ENCODE measurements at places on chromosomes 2 and 18.
A peak's percentile ranks its signal among the peaks of the same experiment; 100 is the strongest.

DNA sequence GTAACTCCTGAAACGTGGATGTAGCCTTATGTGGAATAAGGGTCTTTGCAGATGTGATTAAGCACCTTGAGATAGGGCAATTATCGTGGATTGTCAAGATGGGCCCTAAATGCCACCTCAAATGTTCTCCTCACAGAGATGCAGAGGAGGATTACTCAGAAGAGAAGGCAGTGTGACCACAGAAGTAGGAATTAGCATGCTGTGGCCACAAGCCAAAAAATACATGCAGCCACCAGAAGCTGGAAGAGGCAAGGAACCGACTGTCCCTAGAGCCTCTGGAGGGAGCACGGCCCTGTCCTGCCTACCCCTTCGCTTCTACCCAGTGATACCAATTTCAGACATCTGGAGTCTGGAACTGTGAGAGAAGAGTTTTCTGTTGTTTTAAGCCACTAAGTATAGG, 47.3 kb upstream of the MGAT5 start:
- no peak for DNase-seq

DNA sequence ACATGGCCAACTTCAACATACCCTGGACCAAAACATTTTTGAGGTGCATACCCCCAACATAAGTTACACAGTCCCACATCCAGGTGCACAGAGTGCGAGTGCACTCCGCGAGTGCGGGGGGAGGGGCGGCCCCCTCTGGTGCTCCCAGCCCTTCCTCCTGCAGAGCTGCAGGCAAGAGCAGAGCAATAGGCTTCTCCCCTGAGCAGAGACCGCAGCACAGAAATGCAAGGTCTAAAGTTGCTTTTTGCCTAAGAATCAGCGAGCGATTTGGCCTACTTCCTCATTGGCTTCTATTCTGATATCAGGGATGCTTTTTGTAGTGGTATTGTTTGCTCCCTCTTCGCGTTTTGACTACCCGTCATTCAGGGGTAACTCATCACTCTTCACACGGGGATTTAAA, 40.6 kb downstream of the BOLA3 start:
- DNase-seq = no peak

DNA sequence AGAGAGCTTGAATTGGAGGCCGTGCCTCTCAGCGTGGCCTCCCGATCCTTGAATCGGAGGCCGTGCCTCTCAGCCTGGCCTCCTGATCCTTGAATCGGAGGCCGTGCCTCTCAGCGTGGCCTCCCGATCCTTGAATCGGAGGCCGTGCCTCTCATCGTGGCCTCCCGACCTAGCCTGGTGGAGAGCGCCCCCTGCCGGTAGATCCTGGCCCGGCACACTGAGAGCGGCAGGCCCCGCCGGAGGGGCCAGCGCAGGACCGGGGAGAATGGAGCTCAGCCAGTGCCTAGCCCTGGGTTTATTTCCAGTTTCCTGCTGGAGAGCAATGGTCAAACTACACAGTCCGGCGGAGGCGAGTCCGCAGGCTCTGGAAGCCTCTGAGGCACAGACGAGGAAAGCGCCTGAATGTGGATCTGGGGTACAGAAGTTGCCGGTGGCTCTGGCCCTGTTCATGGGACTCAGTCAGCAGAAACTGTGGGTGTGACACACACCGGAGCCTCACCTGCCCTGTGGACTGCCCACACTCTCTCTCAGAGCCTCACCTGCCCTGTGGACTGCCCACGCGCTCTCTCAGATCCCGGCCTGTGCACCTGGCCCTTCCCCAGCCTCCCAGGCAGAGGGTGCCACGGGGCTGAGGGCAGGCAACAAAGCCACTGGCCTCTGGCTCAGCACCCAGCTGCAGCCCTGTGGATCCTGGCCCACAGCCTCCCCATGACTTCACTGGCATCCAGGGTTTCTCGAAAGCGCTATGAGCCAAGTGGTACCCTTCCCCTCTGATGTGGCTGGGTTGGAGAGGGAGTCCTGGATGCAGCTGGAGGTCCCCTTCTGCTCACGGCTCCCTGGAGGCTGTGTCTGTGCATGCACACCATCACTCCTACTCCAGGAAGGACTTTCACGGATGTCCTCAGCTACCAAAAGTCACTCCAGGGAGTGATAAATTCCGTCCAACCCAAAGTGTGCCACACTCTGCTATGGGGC, 1.5 kb downstream of the IL36B start:
- no peak for DNase-seq

- no peak for DNase-seq
Observed at GRCh38 chr2:26359886-26360473, 13.4 kb upstream of the ADGRF3 start.

GRCh38 chr2:160109939-160110673, 47.7 kb upstream of the PLA2R1 start:
- peak; percentile 78 for DNase-seq

DNA sequence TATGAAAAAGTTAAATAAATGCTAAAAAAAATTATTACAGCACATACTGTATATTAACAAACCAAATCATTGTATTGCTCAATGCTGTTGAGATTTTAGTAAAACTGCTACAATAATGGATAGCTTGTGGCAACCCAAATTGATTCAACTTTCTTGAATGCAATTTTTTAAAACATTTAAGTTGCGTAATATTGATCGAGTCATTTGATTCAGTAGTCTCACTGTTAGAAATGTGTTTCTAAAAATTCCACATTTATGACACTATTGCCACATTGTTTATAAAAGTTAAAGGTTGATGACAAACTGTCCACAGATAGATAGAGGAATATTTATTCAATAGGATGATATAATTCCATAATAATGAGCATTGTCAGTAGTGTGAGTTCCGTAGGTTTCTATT, 640.7 kb upstream of the CRIM1 start:
- no peak for DNase-seq

GRCh38 chr18:38843291-38843690, 1277.7 kb upstream of the CELF4 start:
- DNase-seq = no peak

DNA sequence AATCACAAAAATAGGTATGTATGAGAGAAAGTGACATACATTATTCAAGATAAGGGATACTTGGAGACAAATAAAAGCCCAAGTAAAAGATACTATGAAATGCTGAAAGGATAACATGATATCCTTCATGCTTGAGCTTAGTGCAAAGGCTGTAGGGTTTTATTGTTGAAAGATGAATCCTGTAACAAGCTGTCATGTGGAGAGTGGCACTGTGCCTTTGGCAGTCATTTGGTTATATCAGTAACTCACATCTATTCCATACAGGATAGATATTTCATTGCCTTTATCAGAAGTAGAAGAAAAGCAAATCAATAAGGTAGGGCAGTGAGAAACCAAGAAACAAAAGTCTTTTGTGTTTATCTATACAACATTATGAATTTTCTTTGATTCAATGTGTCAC, 211.0 kb downstream of the ZNF385B start:
- DNase-seq = no peak

DNA sequence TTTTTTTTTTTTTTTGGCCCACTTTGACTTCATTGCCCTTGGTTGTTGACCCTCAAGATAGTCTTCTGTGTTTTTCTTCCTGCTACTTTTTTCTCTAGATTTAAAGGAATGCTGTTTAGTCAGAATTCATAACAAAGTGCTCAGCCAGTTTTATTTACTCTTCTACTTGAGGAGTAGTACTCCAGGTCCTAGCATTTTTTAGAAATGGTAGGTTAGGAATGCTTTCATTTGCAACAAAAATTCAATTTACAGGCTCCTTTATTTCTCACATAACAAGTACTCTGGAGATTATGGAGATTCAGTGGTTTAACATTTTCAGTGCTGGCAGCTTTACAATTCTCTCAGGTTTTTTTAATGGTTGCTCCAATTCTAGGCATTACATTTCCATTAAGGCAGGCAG, 58.2 kb downstream of the KIAA1328 start:
- DNase-seq = no peak

DNA sequence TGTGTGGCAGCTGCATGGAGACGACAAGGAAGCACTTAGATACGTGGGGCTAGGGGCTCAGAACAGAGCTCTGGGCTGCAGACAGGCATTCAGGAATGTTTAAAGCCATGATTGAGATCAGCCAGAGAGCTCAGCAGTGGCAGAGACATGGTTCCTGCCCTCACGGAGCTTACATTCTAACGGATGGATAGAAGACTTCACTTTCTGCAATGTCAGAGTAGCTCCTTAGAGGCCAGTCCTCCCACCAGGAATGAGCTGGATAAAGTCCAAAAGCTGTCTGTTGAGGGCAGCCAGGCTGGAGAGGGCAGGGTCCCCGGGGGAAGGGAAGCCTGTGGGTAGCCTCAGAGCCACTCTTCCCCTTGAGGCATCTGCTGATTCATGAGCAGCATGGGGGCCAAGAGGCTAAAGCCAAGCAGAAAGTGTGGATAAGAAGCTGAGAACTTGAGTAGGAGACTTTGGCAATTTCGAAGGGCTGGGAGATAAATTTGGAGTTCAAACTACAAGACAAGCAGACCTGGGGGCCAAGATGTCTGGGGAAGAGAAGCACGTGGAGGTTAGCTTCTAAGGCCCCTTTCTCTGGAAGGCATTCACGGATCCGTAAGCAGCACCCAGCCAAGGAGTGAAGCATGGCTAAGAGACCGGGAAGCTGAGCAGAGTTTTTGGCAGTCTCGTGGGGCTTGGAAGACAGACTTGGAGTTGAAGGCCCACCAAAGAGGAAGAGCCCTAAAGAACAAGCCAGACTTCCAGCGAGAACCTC, 9.7 kb upstream of the CIB4 start:
- DNase-seq = no peak

DNA sequence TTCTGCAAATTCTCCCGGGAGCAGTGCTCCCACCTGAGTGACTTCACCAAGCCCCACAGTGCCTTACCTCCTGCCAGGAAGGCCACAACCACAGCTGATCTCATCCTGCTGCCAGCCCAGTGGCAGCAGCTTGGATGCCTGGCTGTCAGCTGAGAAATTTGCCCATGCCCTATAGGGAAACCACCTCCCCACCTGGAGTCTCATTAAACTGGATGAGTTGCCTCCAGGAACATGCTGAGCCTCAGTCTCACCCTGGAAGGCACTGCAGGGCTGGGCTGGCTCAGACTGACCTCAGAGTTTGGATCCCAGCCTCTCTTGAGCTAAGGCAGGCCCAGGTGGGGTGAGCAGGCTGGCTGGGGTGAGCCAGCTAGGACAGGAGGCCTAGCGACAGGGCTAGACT, 23.3 kb downstream of the REEP1 start:
- DNase-seq = no peak

- no peak for DNase-seq
Observed at GRCh38 chr2:241680827-241681599, 5.6 kb downstream of the DTYMK start.

- DNase-seq = no peak
Observed at GRCh38 chr2:109304731-109305470, 175.9 kb downstream of the SH3RF3 start.

- DNase-seq = no peak
Observed at GRCh38 chr18:77087393-77088141, 45.0 kb downstream of the MBP start.

- DNase-seq = no peak
Observed at GRCh38 chr2:140442319-140442718, 1662.1 kb upstream of the NXPH2 start.

- no peak for DNase-seq
Observed at GRCh38 chr2:45009303-45009927, at the start of gene SIX2. SIX2 (minus strand) TSS chr2:45009452; CDS start chr2:45009110, 342 bp downstream.

DNA sequence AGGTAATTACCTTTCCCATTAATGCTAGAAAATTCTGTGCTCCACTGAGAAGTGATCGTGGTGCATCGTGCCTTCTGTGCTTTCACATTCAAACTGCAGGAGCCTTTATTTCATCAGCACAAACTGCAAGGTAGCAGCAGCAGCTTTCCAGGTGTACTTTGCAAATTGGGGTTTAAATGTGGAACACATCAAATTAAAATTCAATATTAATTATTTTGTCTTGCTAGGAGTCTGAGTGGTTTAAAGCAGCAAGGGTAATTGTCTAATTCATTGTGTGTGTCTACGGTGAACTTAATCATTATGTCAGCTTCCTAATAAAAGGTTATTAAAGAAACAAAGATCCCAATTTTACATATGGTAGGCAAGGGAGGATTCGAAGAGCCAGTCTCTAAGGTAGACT, 180.8 kb upstream of the ATP5MC3 start:
- DNase-seq = no peak

All from DND-41 (cell line).